ENCODE measurements at places on chromosomes 11 and 22. TPM values are rescaled to one million over a fixed set of nuclear protein-coding genes. Genes with fewer than 3 reads are reported as not detected.

GTSE1 gene
- total RNA-seq = 2.2 TPM

OR4C3 gene
- total RNA-seq = not detected

MS4A1 gene
- 5.5 TPM for total RNA-seq

CFAP300 gene
- total RNA-seq = not detected

OR51F1 gene
- not detected for total RNA-seq

PRDM11 gene
- 6.0 TPM for total RNA-seq

UFD1 gene
- total RNA-seq = 107 TPM

RPS13 gene
- total RNA-seq = 1,780 TPM

HORMAD2 gene
- not detected for total RNA-seq

MS4A3 gene
- not detected for total RNA-seq

HBG2 gene
- 5.7 TPM for total RNA-seq

C11orf42 gene
- total RNA-seq = not detected

OR5AP2 gene
- not detected for total RNA-seq

PGM2L1 gene
- total RNA-seq = 9.4 TPM

SH3BP1 gene
- total RNA-seq = 51.1 TPM

MUC6 gene
- 0.30 TPM for total RNA-seq

MRGPRF gene
- not detected for total RNA-seq

CLCF1 gene
- 1.4 TPM for total RNA-seq

BIRC3 gene
- 77.2 TPM for total RNA-seq

ZNF202 gene
- 20.6 TPM for total RNA-seq

DERL3 gene
- 7.1 TPM for total RNA-seq

BARX2 gene
- total RNA-seq = 0.87 TPM

P2RX6 gene
- total RNA-seq = not detected

OR51V1 gene
- total RNA-seq = not detected

C2CD2L gene
- 24.7 TPM for total RNA-seq

KRTAP5-8 gene
- not detected for total RNA-seq

SAA4 gene
- total RNA-seq = not detected

ARHGAP8 gene
- 0.53 TPM for total RNA-seq

RIMBP3C gene
- 0.20 TPM for total RNA-seq

OR8D1 gene
- not detected for total RNA-seq

SYT7 gene
- 0.38 TPM for total RNA-seq

CRYBA4 gene
- total RNA-seq = not detected

LARGE1 gene
- total RNA-seq = 0.73 TPM

OR52I1 gene
- total RNA-seq = not detected

OR51B2 gene
- total RNA-seq = not detected

GGTLC2 gene
- total RNA-seq = not detected

OR52H1 gene
- not detected for total RNA-seq

POU2AF1 gene
- 4.3 TPM for total RNA-seq

ZNF215 gene
- 0.40 TPM for total RNA-seq
